ENCODE measurements at places on chromosomes 16 and 17.
A peak's percentile ranks its signal among the peaks of the same experiment; 100 is the strongest.

- no peak for DNase-seq
These were observed 407.0 kb upstream of the SOX9 start for GRCh38 chr17:71713846-71714245.

- DNase-seq, result no peak
These were observed 138.2 kb downstream of the CYLD start for GRCh38 chr16:50879873-50880695.

GRCh38 chr17:57396511-57396921 lies 140.2 kb downstream of the MSI2 start:
- peak; percentile 39 for DNase-seq

- no peak for DNase-seq
These were observed 24.7 kb downstream of the CALB2 start for GRCh38 chr16:71383054-71383773.

- DNase-seq, result no peak
These were observed 19.4 kb downstream of the SLC47A1 start for GRCh38 chr17:19553036-19553435.

- DNase-seq, result no peak
These were observed 900.0 kb upstream of the GOT2 start for GRCh38 chr16:59634004-59634579.

GRCh38 chr17:63997341-63998048 lies 656 bp upstream of the PRR29 start:
- DNase-seq, result peak; percentile 80

DNA sequence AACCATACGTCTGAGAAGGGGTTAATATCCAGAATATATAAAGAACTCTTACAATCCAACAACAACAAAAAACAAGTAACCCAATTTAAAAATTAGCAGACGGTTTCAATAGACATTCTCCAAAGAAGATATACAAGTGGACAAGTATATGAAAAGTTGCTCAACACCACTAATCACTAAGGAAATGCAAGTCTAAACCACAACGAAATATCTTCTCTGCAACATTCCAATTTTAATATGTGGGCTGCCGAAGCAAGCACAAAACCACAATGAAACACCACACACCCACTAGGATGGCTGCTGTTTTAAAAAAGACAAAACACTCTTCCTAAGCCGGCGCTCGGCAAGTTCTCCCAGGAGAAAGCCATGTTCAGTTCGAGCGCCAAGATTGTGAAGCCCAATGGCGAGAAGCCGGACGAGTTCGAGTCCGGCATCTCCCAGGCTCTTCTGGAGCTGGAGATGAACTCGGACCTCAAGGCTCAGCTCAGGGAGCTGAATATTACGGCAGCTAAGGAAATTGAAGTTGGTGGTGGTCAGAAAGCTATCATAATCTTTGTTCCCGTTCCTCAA lies 5.9 kb upstream of the SLC13A2 start:
- DNase-seq, result no peak

- DNase-seq, result no peak
These were observed 15.2 kb upstream of the NETO2 start for GRCh38 chr16:47158992-47159391.

DNA sequence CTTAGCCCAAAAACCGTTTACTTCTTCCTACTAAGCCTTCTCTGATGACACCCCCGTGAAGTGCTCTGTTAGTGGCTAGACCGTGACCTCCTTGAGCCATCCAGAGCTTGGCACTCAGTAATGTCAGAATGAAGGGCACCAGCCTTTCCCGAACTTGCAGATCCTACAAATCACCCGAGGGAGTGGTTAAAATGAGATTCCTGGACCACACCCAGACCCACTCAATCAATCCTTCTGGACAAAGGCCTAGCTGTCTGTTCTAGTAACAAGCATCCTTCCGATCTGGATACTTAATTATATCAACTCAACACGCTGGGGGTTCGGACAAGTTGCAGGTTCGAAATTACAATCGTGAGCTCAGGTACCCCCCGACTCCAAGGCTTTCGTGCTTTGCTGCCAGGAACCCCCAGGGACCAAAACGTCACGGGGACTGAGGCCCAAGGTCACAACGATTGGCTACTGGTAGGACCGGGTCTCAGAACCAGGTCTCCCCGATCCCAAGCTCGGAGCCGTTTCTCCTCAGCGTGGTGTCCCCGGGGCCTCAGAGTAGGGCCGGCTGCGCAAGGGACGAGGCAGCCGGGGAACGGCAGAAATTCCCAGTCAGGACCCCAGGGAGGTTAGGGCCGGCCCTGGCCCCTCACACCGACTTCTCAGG lies 527 bp downstream of the CIAPIN1 start:
- DNase-seq, result no peak

DNA sequence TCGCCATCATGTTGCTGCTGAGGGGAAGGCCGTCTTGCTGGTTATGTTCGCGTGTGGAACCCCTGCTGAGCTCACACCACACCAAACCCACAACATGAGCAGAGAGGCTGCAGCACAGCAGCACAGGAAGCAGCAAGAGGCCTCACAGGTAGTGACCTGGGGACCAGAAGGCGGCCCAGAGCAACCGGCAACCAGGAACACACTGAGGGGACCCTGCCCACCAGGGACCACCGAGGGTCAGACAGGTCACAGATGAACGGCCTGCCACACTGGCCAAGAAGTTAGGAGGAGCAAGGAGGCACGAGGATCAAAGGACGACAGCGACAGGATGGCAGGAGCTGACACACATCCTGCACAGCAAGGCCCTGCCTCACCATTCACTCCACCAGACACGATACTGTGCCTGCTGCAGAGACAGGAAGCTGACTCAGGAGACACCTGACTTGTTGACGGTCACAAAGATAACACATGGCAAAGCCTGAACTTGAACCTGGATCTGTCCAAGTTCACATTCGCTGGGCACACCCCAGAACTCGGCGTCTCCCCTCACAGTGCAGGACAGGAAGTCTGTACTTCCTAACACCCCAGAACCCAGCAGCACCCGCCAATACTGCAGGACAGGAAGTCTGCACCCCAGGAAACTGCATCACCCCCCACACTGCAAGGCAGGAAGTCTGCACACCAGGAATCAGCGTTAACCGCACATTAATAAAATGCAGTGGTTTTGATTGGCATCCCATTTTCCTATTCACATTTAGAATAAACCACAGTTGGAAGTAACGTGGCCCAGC lies 98.5 kb downstream of the ZNF778 start:
- no peak for DNase-seq

DNA sequence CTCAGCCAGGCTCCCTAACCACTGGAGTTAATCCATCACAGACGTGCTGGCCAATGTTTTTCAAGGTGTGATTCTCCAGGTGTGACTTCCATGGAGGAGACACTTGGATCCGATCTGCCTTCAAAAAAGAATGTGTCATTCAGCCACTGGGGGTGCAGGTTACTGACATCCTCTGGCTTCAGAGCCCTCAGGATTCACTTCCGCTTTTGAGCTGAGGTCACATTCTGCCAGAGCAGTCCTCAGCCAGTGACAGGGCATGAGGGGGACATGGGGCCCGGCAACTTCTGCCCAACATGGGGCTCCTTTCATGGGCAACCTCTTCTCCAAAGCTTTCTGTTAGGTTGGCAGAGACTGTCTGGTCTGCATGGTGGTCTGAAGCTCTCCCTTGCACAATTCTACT lies 81.4 kb downstream of the GRIN2A start:
- no peak for DNase-seq

- no peak for DNase-seq
These were observed 12.9 kb downstream of the TTYH2 start for GRCh38 chr17:74226252-74226651.

- no peak for DNase-seq
These were observed 15.8 kb downstream of the DRC3 start for GRCh38 chr17:17988427-17988945.

GRCh38 chr17:81239714-81240555 lies 817 bp downstream of the NDUFAF8 start:
- DNase-seq, result no peak

GRCh38 chr17:58367461-58367860 lies 15.5 kb upstream of the SUPT4H1 start:
- no peak for DNase-seq

DNA sequence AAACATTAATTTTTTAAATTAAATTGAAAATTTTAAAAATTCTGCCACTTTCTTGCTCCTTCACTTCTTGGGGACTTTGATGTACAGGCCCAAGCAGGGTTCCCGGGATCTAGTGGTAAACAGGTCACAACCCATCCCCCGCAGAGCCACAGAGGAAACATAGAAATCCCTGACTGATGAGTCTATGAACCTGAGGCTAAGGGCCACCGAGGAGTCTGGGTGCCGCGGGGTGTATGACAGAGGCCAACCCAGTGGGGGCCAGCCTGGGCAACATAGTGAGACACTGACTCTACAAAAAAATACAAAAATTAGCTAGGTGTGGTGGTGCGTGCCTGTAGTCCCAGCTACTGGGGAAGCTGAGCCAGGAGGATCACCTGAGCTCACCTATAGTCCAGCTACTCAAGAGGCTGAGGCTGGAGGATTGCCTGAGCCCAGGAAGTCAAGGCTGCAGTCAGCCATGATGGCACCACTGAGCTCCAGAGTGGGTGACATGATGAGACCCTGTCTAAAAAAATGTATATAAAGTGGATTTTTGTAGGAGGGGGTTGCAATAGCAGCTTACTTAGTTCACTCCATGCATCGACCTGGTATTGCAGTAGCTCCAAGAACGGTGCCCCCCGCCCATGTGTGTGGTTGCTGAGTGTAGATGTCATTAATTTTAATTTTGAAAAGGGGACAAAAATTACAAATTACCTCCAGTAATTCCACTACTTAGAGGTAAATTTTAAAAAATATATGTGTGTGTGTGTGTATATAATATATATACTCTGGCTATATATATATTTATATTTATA lies 9.2 kb upstream of the FLYWCH1 start:
- DNase-seq, result no peak

- no peak for DNase-seq
These were observed 3.2 kb downstream of the DPH1 start for GRCh38 chr17:2033153-2033552.

- DNase-seq, result no peak
These were observed 898.2 kb upstream of the GOT2 start for GRCh38 chr16:59632276-59632855.

DNA sequence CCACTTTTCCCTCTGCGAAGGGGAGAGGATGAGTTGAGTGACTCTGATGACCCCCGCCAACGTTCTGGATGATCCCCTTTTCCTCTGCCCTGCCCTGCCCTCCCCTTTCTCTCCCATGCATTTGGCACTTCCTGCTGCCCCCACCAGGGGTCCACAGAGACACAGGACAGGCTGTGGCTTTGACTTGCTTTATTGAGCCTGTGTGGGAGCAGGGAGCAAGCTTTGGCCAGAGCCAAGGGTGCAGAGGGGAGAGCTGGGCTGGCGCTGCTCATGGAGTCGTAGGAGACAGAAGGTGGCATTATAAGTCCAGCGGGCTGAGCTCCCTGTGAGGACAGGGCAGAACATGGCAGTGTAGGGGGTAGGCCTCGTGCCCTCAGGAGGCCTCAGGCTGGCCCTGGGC lies 1.6 kb downstream of the PPY start:
- DNase-seq, result no peak

GRCh38 chr16:87561200-87562105 lies 40.9 kb upstream of the JPH3 start:
- DNase-seq, result no peak

DNA sequence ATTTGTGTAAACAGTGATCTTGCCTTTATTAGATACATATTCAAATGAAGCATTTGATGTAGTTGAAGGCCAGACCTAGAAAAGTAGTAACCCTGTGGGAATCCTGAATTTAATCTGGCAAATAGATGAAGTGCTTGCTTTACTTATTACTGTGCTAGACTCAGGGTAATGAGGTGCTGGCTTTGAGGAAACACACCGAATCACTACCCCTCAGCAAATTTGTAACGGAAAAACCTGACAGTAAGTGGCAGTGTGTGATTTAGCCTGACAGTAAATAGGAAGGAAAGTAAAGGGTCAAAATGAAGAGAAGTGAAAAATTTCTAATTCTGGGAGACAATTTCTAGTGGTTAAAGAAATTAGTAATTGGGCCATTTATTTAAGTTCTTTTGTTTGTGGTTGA lies 90.2 kb downstream of the MAP2K4 start:
- no peak for DNase-seq

DNA sequence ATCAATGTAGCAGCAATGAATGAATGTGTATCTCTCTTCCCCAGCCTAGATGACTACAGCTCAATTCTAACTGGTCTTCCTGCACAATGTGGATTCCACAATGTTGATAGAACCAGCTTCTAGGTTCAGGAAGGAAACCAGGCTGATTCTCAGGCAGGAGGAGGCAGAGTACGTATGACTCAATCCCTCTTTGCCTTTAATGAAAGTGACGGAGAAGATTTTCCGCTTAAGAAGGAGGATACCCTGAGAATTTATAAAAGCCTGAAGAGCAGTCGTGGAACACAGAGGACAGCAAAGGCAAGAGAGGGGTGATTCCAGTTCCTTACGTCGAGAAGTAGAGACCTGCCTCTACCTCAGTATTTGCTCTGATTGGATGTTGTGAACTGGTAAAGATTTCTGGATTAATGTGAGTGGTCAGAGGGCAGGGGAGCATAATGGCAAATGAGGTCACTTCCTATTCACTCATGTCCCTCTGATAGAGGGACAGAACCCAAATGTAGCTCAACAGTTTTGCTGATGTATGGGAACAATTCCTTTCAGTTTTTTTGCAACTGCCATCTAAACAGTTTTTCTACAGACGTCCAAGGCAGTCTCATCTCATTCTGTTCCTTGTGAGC lies 15.0 kb upstream of the SLC16A11 start:
- DNase-seq, result no peak

DNA sequence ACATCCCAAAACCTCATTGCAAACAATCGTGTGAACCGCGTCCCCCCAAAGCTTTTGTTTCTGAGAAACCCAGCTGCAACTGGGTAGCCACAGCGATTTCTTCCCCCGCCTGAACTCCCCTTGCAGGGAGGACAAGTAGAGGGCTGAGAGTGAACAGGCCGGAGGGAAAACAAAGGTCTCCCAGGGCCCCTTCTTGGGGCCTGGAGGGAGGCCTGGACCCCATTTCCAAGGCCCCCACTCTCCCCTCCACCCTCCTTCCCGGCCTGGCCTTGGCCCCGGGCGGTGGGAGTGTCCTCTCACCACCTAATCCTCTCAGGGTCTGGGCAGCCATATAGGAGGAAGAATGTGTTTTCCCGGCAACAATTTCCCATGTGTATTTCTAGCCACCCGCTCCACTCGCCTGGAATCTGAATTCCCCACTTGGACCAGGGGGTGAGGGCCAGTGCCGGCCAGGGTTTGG lies 2.6 kb downstream of the GLIS2 start:
- DNase-seq, result peak; percentile 43

Data from femur (tissue), 1 donor.